NCI-H1105 (cell line): ENCODE measurements at places on chromosomes 2 and 18.

DNA sequence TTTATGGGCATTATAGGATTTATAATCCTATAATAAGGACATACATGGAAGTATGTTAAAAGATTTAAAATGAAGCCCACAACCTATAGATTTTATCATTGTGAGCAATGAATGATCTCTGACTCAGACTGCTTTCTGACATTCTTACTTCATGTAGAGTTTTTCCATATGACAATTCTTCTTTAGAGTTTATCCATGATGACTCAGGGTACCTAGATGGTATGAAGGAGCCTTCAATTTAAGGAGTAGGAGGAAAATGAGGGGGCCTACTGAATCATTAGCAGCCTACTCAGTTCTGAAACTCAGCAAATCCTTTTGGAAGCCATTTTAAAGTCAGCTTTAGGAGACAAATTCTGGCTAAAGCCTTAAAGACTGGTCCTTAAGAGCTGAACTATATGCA, 10.4 kb downstream of the PELI1 start:
- DNase-seq = no peak

DNA sequence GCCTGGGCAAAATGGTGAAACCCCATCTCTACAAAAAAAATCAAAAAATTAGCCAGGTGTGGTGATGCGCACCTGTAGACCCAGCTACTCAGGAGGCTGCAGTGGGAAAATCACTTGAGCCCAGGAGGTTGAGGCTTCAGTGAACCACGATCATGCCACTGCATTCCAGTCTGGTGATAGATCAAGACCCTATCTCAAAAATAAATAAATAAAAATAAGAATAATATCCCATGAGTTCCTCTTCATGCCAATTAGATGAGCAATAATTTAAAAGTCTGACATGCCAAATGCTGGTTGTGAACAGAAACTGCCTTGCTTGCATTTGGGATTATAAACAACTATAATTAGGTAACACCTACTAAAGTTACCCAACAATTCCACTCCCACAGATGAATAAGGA, 22.1 kb upstream of the ANKRD44 start:
- no peak for DNase-seq

- DNase-seq = no peak
Observed at GRCh38 chr2:34294961-34295360, 695.9 kb upstream of the FAM98A start.

- DNase-seq = no peak
Observed at GRCh38 chr2:129058981-129059380, 740.3 kb upstream of the HS6ST1 start.
